Hippocampal formation (tissue), 2 donors: ENCODE measurements at places on chromosomes 2 and 18.

DNA sequence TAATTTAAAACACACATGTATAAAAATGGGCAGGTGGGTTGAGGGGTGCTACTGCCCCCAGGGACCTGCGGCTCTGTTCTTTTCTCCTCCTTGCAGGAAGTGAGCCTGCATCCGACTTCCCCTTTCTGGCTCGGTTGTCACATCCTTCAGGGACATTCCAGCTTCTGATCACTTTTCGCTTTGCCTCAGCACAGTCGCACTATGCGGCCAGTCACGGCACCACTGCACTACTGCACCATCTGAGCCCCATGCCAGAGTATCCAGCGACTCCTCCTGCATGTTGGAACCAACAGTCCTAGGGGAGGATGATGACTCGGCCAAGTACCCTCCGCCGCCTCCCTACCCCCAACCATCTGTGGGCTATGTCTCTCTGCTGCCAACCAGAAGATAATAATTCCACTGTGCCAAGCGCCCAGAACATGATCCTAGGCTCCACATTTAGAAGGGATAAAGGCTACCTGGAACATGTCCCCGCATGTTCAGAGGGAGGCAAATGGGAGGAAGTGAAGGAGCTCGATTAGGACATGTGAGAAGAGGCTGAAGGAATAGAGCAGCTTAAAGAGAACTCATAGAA, 17.6 kb downstream of the CDC42EP3 start:
- DNase-seq = no peak

GRCh38 chr2:48483506-48483905, 46.4 kb upstream of the STON1 start:
- no peak for DNase-seq

- DNase-seq = no peak
Observed at GRCh38 chr2:227789803-227790202, 23.8 kb upstream of the CCL20 start.

DNA sequence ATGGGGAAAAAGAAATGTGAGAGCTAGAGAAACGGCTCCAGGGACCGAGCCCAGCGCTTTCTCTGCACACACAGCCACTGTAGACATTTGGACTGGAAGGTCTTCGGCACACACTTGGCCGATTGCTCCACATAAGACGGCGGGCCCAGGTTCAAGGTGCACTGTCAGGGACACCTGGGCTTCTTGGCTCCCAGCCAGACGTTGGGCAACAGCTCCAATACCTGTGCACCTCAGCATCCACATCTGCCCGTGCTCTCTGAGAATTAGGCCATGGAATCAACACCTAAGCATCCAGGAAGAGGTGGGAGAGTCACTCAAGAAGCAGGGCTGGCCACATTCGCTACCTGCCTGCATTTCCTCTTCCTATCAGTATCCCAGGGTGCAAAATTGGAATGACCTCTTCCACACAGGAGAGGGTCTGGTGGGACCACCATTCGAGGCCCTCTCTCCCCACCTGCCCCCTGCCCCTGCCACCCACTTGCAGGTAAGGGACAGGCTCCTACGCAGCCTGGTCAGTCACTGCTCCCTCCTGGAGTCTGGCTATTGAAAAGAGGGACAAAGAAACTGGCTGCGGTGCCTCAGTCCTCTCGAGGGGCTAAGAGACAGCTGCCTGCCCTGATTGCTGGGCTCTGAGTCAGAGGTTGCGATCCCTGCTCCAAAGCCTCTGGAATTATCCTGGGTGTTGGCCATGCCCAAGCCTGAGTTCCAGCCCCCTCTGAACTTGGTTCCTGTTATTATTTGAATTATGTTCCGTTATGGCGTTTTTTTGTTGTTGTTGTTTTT, 40.1 kb upstream of the TAF1B start:
- no peak for DNase-seq

GRCh38 chr18:44298566-44298965, 382.1 kb upstream of the SETBP1 start:
- DNase-seq = no peak

- DNase-seq = no peak
Observed at GRCh38 chr2:173370198-173370597, 15.5 kb downstream of the CDCA7 start.
